ENCODE measurements at places on chromosomes 16 and 17. TPM values are rescaled to one million over a fixed set of nuclear protein-coding genes. Genes with fewer than 3 reads are reported as not detected.

- no peak for DNase-seq
These were observed 7.9 kb downstream of the UMOD start for GRCh38 chr16:20344611-20345010.

DNA sequence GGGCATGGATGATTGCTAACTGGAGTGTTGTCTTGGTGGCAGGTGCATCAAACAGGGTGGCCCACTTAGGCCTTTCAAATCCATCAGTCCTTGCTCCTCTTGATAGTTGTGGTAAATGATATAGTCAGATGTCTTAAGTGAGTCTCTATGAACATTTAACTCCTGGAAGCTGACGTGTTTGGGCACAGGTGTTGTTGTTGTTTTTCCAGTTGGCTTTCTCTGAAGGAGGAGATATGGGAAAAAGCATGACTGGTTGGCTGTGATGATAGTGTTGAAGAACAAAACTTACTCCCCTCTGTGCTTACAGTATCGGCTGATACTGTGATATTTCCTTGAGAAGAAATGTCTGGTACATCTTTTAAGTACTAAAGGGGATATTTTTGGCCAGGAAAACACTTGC, 18.0 kb downstream of the TNRC6A start:
- DNase-seq, result no peak

GRCh38 chr17:73749337-73749823, 105.1 kb upstream of the SDK2 start:
- no peak for DNase-seq

DNA sequence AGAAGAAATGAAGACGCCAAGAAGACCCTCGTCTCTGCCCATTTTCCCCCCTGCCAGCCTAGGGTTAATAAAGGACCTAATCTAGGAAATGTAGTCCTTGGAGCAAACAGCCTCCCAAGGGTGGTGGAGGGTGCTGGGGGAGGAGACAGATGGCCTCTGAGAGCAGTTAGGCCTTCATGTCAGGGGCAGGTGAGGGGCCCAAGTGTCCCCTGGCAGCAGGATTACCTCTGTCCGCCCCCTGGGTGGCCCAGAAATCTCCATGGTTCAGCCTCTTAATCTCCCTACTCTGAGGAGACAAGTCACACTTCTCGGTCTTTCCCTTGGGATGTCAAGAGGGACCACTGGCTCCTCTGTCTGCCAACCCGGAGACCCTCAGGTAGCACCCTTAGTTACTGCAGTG, 365.4 kb upstream of the TNRC6C start:
- DNase-seq, result no peak

Gene CASKIN2
- polyA plus RNA-seq, result 27.2 TPM

Gene TAF1C
- 21.5 TPM for polyA plus RNA-seq
